AG04449 (cell line): ENCODE measurements at places on chromosomes 6 and 20.

GRCh38 chr6:41470331-41471063 is 75.7 kb upstream of the FOXP4 start:
- DNase-seq = no peak

GRCh38 chr6:150134280-150134920 is 8.4 kb upstream of the PPP1R14C start:
- DNase-seq = no peak

- DNase-seq = no peak
These were observed 168.4 kb upstream of the BMP5 start for GRCh38 chr6:56043761-56044160.

DNA sequence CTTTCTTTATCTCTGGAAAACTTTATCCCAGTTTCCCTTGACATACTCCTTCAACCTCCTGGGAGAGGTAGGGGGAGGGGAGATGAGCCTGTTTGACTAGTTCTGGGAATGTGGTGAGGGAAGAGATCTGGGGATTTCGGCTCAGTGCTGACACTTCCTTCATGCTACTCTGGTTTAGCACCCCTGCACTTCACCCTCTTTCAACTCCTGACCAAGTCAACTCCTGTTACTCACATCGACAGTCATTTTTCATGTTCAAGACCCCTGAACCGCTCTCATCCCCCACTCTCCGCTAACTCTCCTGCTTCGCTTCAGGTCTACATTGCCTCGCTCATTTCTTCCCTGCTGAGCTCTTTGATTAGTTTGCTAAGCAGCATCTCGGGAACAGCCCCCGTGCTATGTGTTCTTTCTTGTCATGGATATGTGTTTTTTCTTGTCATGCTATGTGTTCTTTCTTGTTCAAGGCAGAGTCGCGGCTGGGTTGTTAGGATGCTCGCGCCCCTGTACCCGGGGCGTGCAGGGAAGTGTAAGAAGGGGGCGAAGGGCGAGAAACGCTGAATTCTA is 16.6 kb upstream of the TRIM27 start:
- DNase-seq = no peak

DNA sequence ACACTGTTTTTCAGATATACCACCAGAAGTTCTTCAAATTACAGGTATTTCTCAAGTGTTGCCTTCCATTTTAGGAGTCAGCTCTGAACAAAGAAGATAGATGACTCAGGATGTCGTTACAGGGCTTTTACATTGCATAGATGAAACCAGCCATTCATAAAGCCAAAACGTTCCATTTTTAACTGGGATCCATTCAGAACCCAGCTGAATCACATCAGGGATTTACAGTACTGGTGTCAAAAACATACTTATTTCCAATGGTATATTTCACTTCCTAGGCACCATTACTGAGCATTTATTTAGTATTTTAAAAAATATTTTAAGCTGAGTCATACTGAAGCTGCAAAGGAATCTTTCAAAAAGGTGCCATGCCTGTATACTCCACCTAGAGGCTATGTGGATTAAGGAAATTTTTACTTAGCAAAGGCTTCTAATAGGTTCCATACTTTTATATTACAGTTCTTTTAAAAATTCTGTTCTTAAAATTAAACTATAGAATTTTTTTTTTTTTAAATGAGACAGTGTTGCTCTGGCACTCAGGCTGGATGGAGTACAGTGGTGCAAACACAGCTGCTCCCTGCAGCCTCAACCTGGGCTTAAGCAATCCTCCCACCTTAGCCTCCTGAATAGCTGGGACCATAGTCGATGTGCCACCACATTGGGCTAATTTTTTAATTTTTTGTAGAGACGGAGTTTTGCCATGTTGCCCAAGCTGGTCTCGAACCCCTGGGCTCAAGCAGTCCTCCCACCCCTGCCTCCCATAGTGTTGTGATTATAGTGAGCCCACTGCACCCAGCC is 2.6 kb downstream of the ASF1A start:
- no peak for DNase-seq

- no peak for DNase-seq
These were observed 16.1 kb upstream of the ZNF217 start for GRCh38 chr20:53609491-53610445.

DNA sequence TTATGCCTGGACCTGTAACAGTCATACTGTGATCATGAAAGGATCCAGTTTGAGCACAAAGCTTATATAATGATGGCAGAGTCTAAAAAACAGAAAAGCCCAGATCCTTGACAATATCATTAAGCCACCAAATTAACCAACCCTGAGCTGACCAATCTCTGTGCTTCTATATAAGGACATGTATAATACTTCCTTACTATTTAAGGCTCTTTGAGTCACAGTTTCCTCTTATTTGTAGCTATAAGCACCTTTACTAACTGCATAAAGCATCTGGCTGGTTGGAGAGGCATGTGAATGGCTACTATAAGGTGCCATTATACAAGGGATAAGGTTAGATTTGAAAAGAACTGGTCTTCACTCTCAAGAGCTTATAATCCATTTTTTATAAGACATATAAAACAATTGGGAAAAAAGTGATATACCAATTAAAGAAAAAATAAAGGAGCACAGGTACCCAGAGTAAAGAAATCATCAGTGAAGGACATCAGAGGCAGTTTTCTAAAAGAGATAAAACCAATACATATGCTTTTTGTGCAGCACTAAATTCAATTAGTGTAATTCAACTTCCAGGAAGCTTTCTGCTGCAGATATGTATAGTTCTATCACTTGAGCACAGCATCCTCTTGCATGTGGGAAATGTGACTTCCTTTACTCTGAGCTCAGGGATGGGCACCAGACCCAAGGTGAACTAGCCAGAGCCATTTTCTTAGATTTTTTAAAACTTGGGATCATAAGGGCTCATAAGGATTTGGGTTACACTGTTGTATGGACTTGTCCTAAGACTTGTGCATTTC is 121.0 kb downstream of the BTBD9 start:
- DNase-seq = no peak

- DNase-seq = peak; percentile 58
These were observed 312.8 kb upstream of the JAG1 start for GRCh38 chr20:10986586-10986985.

- no peak for DNase-seq
These were observed 808 bp downstream of the ILRUN start for GRCh38 chr6:34695729-34696188.

DNA sequence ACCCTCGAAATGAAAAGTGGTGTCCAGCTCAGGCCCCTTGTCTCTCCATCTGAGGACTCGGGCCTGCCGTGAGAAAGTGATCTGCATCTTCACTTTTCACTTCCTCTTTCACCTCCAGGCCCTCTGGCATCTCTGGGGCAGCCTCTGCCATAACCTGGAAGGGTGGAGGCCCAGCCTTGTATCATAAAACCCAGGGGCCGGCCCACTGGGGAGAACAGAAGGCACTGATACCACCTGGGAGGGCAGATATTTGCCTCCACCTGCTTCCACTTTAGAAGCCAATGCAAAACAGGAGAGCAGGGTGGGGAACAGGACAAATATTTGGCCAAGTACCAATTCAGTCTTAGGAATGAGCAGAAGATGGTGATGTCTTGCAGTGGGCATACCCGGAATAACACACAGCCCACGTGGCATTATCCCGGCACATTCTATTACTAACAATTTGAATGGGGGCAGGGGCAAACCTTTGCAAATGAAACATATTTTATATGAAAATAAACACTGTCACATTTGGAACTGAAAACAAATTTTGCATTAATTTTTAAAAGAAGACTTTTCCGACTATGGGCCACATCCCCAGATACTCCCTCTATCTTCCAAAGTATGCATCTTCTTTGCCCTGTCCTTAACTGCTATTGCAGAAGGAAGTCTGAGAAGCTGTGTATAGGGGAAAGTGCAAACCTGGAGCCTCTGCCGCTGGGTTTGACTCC is 69.2 kb upstream of the TBC1D7 start:
- DNase-seq = no peak

DNA sequence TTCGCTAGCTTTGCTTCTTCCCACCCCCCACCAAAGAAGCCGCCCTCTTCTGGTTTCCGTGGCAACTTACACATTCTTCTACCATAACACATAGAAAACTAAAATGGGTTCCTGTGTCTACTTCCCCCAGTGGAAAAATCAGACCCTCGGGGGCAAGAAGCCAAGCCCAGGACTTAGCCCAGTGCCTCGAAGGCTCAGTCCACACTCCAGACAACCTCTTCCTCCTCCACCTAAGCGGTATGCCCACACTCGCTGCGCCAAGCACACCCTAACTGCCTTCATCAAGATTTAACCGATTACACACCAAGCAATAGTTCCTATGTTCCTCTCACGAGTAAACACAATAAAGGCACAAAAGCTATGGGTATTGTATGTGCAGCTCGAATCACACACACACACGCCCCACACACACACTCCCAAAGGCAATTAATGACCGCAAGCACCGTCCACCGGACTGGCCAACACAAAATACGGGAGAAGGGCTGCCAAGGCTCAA is 537 bp downstream of the PPIL4 start:
- no peak for DNase-seq

- peak; percentile 46 for DNase-seq
These were observed 184.0 kb downstream of the UTRN start for GRCh38 chr6:144469144-144469575.

DNA sequence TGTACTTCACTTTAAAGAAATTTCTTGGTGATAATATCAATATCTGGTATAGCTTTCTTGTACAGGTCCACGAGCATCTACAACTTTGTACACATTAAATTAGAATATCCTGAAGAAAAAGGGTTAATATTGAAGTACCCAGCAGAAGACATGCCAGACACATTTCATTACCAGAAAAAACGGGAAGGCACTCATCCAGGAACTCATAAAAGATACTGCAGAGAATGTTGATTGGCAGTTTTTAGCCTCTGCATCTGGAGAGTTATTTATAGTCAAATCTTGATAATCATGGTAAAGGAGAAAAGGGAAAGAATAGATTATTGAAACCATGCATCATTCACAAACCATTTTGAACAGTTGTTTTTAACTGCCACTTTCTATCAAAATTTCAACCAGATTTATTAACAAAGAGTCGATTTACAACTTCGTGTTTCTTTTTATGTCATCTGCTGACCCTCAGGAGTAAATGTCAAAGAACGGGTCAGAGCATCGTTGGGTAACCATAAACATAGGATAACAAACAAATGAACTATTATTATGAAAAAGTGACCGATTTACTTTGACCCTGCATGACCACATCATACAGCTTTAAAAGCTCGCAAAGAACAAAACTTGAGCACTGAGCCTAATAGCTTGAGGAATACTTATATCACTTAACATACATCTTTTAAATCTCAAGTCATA is 229.2 kb upstream of the SGK1 start:
- DNase-seq = no peak

DNA sequence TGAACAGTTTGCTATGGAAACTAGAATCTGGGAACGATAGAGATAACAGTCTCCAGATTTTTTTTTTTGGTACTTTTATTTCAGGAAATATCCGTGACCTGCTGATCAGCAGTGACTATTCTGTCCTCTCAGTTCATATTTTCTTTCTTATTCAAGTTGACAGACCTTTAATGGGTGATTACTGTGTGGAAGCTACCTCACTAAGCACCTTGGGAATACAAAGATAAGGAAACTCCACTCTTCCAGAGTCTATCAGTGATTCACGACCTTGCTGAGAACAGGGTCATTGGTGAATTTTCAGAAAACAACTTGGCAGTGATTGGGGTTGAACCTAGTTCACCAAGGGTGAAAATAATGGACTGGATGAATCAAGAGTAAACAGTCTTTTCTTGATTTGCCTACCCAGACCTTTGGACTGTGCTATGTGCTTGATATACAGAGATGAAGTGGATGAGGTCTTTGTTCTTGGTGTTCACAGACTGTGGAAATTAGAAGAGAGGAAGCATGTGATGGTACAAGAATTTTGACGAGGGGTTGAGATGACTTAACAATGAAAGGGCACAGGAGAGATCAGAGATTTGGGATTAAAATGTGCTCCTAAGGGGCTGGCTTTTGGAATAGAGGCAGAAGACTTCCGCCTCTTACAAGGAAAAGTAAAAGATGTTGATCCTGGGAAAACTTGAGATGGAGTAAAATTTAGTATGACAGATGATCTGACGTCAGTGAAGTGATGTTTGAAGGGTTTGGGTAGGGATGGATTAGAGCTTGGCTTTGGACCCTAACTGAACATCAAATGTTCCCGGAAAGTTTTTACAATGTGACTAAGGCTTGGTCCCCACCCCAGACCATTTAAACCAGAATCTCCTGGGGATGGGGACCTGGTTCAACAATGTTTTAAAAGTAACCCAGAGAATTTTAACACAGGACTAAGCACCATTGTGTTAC is 1.2 kb downstream of the KAT14 start:
- DNase-seq = no peak

- no peak for DNase-seq
These were observed 656.9 kb downstream of the RFPL4B start for GRCh38 chr6:113004054-113004453.

GRCh38 chr6:16851758-16852157 is 90.5 kb upstream of the ATXN1 start:
- no peak for DNase-seq

DNA sequence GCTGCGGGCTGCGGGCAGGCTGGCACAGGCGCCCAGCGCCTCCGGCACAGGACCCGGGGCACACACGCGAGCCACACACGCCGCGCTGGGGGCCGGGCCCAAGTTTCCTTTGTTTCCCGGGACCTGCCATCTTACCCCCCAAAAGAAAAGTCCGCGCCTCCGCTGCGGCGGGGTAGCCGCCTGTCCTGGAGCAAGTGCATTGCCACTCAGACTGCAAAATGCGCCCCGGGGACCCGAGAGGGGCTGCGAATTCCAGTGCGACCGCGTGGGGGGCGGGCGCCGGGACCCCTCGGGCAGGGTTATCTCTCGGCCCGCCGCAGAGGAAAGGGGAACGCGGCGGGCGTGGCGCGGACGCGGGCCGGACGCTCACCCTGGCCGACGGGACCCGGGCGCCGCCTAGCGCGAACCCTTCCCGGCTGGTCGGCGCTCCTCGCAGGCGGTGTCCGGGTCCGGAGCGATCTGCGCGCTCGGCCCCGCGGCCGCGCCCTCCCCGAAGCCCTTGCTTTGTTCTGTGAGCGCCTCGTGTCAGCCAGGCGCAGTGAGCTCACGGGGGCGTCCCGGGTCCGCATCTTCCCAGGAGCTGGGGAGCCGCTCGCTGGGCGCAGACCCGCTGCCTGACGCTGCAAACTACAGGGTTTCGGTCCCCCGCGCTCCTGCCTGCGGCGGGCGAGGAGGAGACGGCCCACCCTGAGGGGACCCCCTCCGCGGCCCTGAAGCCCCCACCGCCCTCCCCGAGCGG is 639 bp upstream of the CD24 start:
- DNase-seq = no peak

- DNase-seq = no peak
These were observed 876 bp upstream of the TBPL1 start for GRCh38 chr6:133951881-133952814.

GRCh38 chr6:17115251-17116116 is 13.6 kb downstream of the STMND1 start:
- peak; percentile 77 for DNase-seq

GRCh38 chr6:32216285-32216684 is 7.6 kb downstream of the NOTCH4 start:
- no peak for DNase-seq
